Chondrocyte (in vitro differentiated cells): ENCODE measurements at places on chromosomes 6 and 20. TPM values are rescaled to one million over a fixed set of nuclear protein-coding genes. Genes with fewer than 3 reads are reported as not detected.

- no peak for DNase-seq
- H3K27me3 ChIP-seq = peaks cover 2% of the 10 kb centered on the region
- no peaks in the 10 kb centered on the region for H3K4me1 ChIP-seq
- H3K4me3 ChIP-seq = no peak overlapping the region
Observed at GRCh38 chr6:68691120-68691519, 56.0 kb downstream of the ADGRB3 start.

The ENPP5 gene
- 0.12 to 0.28 TPM in 2 of 3 replicates, not detected in the other for total RNA-seq

The AGPAT4 gene
- 11.9 to 14.2 TPM (median 12.6 TPM) in 3 replicates for total RNA-seq

DNA sequence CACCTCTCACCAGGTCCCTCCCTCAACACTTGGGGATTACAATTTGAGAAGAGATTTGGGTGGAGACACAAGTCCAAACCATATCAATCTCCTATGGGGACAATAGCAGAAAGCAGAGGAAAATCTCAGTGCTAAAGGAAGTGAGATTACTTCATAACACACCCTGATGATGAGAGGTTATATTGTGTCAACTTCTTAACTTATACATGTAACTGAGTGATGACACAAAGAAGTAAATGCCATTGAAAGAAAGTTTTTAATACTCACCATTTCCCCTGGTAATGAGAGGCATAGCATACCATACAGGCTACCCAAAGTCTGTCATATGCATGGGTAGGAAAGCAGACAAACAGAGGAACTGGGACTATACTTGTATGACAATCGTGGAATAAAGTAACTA is 137.2 kb downstream of the MMUT start:
- no peak overlapping the region for H3K4me3 ChIP-seq
- peaks cover 31% of the 10 kb centered on the region for H3K4me1 ChIP-seq
- H3K27ac ChIP-seq = peak overlapping the region; percentile 68
- no peak for DNase-seq

The OR12D1 gene
- total RNA-seq = not detected in 3 replicates

GRCh38 chr6:43929511-43929910 is 159.5 kb downstream of the VEGFA start:
- no peak for DNase-seq
- H3K27me3 ChIP-seq = no peaks in the 10 kb centered on the region
- no peak overlapping the region for H3K27ac ChIP-seq
- no peaks in the 10 kb centered on the region for H3K36me3 ChIP-seq
- peaks cover 35% of the 10 kb centered on the region for H3K4me1 ChIP-seq

The PSMG4 gene
- 16.2 to 24.7 TPM (median 17.2 TPM) in 3 replicates for total RNA-seq
